ENCODE measurements at places on chromosomes 5 and 9. TPM values are rescaled to one million over a fixed set of nuclear protein-coding genes. Genes with fewer than 3 reads are reported as not detected.

SPINK7 gene
- total RNA-seq = not detected

C9 gene
- 0.46 TPM for total RNA-seq

SARDH gene
- total RNA-seq = 18.4 TPM

LECT2 gene
- not detected for total RNA-seq

MYOZ3 gene
- 0.30 TPM for total RNA-seq

All from smooth muscle cell of the umbilical artery (primary cell).